ENCODE measurements at places on chromosomes 11 and 22.

GRCh38 chr11:19576903-19577302 is 135.7 kb upstream of the NAV2 start:
- no peak for DNase-seq

GRCh38 chr11:100964435-100964834 is 165.2 kb downstream of the PGR start:
- DNase-seq = no peak

DNA sequence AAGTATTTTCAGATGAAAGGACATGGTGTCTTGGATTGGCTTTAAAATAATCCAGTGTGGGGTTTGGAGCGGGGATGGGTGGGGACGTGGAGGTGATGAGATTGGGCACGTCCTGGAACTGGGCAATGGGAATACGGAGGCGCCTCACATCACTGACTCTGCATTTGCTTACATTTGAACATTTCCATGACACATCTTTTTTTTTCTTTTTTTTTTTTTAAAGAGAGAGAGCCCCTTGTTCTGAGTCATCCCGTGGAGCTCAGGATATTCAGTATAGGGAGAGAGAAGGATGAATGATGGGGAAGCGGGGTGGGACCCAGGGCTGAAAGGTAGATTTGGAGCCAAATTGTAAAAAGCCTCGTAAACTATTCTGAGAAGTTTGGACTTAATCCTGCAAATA is 142.7 kb downstream of the FBXO7 start:
- DNase-seq = no peak

GRCh38 chr11:76292583-76293188 is 86.4 kb upstream of the WNT11 start:
- DNase-seq = no peak

DNA sequence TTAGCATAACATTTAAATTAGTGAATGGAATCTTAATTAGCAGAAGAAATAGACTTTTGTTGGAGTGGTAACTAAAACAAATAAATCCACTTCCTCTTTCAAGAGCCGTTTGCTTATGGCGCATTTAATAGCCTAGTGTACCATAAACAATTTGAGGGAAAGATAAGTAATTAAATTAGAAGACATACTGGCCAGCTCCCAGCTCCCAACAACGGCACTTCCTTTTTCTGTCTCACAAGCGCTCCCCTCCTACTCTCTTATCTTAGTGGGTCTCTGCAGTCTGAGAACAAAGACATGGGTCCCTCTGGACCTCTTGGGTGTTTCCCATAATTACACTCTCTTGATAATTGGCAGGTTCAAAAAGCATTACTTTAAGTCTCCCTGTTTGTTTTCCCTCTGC is 146.0 kb downstream of the OPCML start:
- DNase-seq = no peak

DNA sequence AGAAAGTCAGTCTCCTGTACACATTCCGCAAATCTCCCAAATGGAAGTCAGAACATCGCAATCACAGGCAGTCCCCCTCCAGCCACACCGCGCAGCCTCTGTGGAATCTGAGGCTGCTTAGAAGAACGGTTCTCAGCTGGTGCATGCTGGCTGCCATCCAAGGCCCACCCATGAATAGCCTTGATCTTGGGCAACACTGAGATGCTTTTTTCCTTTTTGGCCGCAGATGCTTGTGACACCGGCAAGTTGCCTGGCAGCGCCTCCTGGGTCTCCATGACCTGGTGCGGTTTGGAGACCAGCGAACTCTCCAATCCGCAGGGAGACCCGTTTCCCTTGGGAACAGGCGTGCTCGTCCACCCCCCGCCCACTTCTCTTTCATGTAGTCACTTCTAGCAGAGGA is 26.3 kb upstream of the PHF21B start:
- DNase-seq = no peak

DNA sequence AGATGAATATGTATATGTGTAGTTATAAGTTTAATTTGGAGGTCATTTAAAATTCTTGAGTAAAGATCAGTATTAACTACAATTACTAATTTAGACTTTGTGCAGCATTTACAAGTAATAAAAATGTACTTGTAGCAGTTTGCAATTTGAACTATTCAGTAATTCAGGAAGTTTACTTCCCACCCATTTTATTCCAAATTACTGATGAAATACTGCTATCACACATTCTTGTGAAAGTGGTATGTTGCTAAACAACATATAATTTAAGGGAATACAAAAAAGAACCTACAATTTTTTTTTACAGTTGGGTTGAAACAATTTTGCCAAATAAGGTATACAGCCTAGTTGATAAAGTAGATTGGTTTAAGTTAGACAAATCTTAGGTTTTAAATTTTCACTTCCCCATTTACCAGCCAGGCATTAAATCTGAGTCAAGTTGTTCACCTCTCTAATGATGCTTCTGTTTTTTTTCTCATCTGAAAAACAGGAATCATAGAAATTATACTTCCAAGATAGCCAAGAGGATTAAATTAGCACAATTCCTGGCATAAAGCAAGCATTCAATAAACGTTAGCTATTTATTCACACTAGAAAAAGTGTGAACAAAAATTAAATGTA is 45.3 kb downstream of the ZBTB44 start:
- DNase-seq = no peak

DNA sequence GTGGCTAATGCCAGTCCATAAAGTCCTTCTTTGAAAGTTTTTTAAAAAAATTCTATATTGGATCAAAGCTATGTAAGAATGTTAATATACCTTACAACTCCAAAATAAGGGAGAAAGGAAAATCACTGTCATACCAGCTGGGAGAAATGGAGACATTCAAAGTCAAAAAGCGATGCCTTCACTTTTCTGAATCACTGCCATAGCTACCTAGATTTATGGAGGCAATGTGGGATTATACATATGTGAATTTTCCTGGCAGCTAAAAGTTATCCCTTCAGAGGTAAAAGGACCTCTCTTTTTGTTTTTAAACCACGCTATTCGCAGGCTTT is 59.6 kb upstream of the PDE3B start:
- no peak for DNase-seq

DNA sequence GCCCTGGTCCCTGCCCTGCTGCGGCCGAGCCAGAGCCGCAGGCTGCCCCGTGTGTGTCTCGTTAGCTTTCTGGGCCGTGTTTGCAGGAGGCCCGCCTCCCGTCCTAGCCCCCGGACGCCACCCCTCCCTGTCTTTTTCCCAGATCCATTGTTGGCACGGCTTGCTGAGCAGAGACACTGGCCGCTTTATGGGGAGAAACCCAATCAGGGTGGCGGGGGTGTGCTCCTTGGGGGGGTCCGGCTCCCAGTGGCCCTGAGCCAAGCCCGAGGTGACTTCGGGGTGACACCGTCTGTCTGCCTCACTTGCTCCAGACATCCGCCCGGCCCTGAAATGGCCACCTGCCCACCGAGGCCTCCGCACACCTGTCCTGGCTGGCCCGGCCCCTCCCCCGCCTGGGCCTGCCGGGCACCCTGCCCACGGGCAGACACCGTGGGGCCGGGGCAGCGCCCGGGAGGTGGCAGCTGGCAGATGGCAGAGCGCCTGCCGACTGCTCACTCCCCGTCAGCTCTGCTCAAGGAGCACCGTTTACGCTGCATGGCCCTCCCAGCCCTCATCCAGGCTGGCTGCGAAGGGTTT is 43.1 kb upstream of the PPARA start:
- no peak for DNase-seq

GRCh38 chr11:64222651-64223000 is 3.4 kb downstream of the TRPT1 start:
- no peak for DNase-seq

GRCh38 chr22:50581950-50582492 is 628 bp downstream of the CHKB start:
- peak; percentile 46 for DNase-seq

- DNase-seq = peak; percentile 30
Observed at GRCh38 chr11:48129697-48130395, 86.8 kb upstream of the OR4B1 start.

DNA sequence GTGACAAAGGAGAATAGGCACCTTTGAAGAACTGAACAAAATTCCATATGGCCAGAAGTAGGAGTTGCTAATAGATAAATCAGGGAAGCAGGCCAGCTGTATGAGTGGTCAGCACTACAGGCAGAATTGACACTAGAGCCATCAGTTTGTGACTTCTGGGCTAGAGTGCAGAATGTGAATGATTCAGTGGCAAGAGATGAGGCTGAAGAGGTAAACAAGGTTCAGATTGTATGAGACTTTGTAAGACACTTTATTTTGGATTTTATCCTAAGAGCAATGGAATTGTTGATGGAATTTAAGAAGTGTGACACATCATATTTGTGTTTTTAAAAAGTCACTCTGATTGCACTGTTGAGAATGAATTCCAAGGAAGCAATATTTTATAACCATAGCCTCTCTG is 12.9 kb downstream of the BIRC3 start:
- no peak for DNase-seq

GRCh38 chr22:48100685-48101417 is 1338.4 kb downstream of the TBC1D22A start:
- DNase-seq = no peak

GRCh38 chr22:48153726-48154125 is 1391.3 kb downstream of the TBC1D22A start:
- DNase-seq = no peak

GRCh38 chr11:1473786-1474185 is 12.8 kb downstream of the MOB2 start:
- no peak for DNase-seq

DNA sequence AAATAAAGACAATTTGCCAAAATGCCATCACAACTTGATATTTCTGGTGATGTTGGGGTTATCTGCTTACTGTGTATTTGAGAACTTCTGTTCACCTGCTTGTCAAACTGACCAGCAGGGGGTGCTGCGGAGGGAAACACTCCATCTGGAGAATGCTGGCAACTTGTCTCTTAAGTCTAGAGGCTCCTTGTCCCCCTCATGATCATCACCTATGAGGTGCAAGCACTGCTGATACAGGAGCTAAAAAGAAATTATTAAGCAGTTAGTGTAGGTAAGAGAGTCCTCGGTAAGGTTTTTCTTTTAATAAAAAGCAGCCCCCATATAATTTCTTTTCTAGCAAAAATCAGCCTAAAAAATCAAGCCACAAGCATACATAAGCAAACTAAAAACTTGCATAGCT is 32.7 kb upstream of the GLYATL1B start:
- DNase-seq = peak; percentile 76
